ENCODE measurements at places on chromosomes 5 and 9.

GRCh38 chr9:137066096-137066861 lies 4.1 kb downstream of the SAPCD2 start:
- no peak for DNase-seq

- no peak for DNase-seq
Observed at GRCh38 chr5:171094356-171094755, 214.7 kb upstream of the TLX3 start.

DNA sequence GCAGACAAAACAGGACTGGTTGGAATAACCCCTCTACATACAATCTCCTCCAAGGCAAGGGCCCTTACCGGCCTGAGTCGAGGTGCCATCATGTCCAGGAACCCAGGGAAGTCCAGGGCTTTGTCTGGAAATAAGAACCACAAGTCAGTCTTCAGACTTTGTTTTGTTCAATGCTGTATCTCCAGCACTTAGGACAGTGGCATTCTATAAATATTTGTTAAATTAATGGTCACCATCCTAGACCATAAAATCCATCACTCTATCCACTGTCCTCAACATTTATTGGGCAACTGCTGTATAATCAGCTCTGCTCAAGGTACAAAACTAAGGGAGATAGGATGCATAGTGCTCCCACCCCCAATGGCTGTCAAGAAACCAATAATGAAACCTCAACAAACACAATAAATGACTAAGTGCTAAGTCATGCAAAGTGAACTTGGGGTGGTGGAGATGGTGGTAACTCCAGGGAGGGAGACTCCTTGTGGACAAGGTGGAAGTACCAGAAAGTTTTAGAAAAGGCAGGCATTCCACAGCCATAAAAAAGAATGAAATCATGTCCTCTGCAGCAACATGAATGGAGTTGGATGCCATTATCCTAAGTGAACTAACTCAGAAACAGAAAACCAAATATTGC lies 5.0 kb downstream of the RELL2 start:
- DNase-seq, result no peak

DNA sequence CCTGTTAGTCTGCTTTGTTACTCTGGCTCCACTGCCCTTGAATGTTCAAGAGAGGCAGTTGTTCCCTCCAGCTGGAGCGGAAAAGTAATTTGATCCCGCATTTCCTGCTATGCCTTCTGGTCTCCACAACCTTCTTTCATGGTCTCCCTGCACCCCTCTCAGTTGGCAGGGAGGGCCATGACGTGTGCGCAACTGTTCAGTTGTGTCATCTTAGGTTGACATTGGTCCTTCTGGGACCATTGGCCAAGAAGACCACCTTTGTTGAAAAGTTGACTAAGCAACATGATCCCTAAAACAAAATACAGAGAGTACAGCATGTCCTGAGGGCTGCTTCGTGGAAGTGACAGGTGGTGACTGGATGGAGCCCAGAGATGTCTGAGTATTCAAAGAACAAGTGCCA lies 192.5 kb upstream of the TUT7 start:
- DNase-seq, result no peak

- no peak for DNase-seq
Observed at GRCh38 chr9:127204771-127205470, 59.7 kb upstream of the GARNL3 start.

DNA sequence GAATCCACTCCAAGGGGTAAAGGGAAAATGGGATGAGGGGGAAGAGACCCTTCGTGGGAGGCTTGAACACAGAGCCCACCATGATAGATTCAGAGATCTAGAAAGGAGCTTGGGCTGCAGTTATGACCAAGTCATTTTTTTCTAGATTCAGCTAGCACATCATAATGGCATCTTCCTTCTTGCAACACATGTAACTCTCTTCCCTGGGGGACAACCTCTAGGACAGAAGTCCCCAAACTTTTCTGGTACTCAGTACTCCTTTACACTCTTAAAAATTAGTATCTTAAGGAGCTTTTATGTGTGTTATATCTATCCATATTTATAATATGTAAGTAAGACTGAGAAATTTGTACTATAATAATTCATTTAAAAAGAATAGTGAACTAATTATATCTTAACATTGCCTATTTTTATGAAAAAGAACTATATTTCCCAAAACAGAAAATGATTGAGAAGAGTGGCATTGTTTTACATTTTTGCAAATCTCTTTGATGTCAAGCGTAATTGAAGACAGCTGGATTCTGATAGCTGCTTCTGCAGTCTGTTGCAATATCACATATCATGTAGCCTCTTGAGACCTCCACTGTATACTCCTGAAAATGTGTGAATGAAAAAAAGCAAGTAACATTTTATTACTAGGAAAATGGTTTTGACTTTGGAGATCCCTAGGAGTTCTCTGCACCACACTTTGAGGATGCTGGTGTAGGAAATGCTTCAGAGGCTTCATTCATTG lies 875 bp downstream of the ACO1 start:
- DNase-seq, result no peak

GRCh38 chr5:28296254-28297013 lies 1258.0 kb upstream of the CDH9 start:
- no peak for DNase-seq

DNA sequence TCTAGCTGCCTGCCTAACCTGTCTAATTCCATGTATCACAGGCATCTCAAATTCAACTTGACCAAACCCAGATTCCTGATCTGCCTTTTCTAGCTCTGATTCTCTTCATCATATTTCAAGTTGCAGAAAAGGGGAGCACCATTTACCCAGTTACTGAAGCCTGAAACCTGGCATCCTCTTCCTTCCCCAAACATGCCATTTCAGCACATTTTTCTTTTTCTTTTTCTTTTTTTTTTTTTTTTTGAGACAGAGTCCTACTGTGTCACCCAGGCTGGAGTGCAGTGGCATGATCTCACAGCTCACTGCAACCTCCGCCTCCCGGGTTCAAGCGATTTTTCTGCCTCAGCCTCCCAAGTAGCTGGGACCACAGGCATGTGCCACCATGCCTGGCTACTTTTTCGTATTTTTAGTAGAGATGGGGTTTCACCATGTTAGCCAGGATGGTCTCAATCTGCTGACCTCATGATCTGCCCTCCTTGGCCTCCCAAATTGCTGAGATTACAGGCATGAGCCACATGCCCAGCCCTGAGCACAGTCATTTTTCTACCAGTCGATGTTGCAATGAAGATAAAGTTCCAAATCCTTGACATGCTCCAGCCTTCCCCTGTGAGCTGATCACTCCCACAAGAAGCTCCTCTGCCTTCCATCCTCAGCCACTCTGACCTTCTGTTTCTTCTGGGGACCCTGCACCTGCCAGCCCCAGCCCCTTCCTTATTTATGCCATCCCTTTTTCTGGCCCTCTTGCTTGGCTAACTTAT lies 32.2 kb downstream of the ACER2 start:
- no peak for DNase-seq

DNA sequence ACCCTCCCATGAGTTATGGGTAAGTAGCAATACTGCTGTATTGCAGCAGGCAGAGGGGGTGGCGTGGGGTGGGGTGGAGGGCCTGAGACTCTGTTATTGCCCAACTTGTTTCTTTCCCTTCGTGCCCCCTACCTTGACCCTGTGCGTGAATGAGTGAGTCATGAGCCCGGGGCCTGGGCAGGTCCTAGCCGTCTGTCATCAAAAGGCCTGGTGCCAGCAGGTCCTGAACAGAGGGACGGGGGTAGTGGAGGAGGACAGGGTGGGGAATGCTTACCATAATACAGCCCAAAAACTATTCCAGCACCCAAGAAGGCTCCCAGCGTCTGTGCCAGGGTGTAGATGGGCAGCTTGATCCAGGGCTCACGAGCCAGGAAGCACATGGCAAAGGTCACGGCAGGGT lies 4.3 kb downstream of the AQP3 start:
- no peak for DNase-seq

DNA sequence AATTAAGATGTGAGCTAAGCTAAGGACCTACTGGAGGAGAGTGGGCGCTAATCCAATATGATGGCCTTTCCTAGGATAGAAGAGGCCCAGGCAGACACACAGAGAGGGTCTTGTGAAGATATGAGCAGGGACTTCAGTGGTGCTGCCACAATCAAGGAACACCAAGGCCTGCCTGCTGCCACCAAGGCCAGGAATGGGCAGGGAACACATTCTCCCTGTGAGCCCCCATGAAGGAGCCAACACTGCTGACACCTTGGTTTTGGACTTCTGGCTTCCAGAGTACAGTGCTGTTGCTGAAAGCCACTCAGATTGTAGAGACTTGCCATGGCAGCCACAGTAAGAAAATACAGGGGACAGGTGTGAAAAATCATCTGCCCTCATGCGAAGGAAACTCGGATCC lies 73.1 kb upstream of the IRX1 start:
- DNase-seq, result no peak

DNA sequence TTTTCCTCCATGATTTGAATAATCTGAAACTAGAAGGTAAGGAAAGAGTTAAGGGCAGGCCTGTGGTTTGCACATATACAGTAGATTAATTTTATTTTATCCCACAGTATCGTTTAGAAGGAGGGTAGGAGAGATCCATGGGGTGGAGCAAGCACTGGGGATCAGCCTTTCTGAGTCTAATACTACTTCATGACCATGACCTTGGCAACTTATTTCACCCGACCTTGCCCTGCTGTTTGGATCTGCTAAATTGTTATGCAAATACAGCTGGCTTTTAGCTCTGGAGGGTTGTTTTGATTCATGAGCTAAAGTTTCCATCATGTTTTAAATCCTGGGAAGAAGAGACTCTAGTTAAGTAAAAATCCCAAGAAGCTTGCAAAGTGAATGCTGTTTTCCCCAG lies 864 bp upstream of the GRIN3A start:
- DNase-seq, result no peak

DNA sequence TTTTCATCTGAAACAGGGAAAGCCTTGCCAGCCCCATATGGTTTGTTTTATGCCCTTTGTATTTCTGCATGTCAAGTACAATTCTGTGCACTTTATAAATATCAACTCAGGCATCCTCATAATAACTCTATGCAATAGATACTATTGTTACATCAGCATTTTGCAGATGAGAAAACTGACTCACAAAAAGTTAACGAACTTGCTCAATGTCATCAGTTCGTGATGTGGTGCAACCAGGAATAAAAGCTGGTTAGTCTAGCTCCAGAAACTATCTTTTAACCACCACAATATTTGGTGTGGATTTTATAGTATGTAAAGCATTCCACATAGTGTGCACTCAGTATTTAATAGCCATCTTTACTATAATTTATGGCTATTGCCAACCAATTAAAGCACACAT lies 134.9 kb downstream of the MRPS30 start:
- no peak for DNase-seq

- DNase-seq, result no peak
Observed at GRCh38 chr5:122093415-122094180, 15.5 kb upstream of the LOX start.

DNA sequence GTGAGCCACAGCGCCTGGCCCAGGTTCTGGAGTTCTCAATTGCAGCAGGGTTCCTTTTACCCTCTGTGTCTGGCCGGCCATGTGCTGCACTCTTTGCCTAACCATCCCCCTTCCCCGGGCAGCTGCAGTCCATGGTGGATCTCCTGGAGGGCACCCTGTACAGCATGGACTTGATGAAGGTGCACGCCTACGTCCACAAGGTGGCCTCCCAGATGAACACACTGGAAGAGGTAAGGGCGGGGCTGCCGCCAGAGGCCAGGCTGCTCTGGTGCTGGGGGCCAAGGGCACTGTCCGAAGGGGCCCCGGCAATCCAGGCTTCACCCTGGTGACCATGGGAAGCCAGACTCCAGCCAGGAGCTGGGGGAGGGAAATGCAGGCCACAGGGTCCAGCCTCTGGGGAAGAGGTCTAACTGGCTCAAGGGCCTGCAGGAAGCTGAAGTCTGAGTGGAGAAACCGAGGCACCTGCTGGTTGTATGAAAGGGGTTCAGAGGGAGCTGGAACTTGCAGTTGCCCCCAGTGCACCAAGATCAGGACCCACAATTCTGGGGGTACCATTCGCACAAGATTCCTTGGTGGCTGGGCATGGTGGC lies 18.1 kb downstream of the OLFML2A start:
- DNase-seq, result no peak

DNA sequence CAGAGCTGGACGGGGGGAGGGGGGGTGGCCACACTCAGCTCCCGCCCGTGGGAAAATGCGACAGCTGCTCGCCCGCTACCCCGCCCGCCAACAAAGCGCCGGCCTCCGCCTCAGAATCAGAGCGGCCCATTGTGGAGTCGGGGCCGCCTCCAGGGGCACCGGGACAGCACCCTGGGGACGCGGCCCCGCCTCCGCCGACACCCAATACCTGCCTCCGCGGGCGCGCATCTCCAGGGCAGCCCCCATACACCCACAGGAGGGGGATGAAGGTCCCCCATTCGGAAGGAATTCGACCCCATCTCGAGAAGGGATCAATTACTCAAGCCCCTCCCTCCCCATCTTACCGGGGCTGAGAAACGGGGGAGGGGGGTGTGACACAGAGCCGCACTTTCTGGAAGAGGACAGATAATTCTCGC lies 1.3 kb downstream of the NOTCH1 start:
- DNase-seq, result no peak

DNA sequence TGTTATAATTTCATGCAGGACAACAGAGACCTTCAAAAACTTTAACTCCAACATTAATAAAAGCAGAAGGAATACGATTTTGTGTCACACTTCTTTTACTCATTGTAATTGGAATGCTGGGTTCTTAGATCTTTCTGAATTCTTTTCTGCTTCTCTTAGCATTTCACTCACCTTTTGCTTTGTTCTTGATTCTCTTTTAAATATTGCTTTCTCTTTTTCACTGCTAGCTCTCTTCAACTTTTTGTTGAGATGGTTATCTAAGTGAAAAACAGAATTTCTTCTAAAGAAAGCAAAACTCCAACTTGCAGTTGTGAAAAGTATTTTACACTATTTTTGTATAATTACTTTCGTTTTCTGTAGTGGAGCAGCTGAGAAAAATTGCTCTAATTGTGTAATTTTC lies 212.6 kb upstream of the KIF2A start:
- no peak for DNase-seq

DNA sequence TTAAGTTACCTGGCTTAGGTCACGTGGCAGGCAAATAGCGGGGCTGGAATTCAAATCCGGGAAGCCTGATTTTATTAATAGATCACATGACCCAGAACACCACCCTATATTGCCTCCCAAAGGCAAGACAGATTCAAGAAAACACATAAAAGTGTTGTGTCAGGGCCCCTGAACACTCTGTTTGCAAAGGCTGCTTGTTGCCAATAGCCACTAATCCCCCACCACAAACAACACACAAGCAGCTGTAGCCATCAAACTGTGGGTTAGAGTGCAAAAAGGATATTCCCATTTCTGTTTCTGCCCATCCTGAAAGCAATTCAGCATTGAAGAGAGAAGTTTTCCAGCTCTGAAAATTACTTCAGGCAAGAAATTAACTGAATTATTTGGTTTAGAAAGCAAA lies 358.9 kb upstream of the RFX3 start:
- DNase-seq, result no peak

GRCh38 chr5:115484368-115484767 lies 60.2 kb downstream of the FEM1C start:
- no peak for DNase-seq

DNA sequence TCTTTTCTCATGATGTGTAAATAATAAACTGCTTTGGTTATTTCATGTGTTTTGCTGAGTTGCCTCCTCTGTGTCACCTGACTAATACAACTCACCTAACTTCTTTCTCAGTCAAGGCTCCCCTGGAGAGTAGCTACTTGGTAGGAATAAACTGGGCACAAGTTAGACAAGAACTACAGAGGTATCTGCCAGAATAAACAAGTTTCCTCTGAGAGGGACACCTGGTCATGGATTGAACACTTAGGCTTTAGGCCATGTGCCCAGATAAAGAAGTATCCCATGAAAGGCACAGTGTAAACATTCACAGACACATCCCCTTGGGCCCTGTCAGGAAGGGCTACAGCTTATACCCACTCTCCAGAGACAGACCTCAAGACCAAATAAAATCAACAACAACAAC lies 532.5 kb downstream of the KIF4B start:
- no peak for DNase-seq
